ENCODE measurements at places on chromosomes 13 and 19. TPM values are rescaled to one million over a fixed set of nuclear protein-coding genes. Genes with fewer than 3 reads are reported as not detected.
A peak's percentile ranks its signal among the peaks of the same experiment; 100 is the strongest.

Gene ZMYM5
- total RNA-seq, result 9.6 TPM

Gene CBY2
- total RNA-seq, result not detected

Gene IZUMO4
- 6.1 TPM for total RNA-seq

Gene FRY
- 1.4 TPM for total RNA-seq

Gene TFDP1
- total RNA-seq, result 169 TPM

Gene PSG3
- not detected for total RNA-seq

Gene S1PR5
- 4.4 TPM for total RNA-seq

DNA sequence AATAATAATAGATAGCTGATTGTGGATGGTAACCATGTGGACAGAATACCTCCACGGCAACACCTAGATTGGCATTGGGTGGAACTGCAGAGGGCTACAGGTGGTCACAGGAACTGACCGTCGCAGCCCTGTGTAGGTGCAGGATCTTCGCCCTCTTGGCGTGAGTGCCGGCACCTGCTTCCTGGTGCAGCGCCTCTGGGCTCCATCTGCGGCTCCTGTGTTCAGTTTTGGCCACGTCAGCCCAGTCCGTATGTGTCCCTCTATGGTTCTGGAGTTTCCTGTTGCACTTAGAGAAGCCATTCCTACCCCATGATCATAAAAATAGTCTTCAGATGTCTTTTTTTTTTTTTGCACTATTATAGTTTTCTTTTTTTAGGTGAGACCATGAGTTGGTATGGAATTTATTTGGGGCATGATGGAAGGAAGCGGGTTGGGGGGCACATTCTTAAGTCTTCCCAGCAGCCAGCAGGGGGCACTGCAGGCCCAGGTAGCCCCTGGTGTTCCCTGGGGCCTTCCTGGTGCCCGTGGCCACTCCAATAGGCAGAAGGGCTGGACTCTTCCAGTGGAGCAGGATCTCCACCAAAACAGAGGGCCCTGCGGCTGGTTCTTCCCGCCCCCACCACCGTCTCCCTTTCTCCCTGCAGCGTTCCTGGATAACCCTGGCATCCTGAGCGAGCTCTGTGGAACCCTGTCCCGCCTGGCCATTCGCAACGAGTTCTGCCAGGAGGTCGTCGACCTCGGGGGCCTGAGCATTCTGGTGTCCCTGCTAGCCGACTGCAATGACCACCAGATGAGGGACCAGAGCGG, 10.1 kb upstream of the SLC25A42 start:
- peak; percentile 57 for DNase-seq

DNA sequence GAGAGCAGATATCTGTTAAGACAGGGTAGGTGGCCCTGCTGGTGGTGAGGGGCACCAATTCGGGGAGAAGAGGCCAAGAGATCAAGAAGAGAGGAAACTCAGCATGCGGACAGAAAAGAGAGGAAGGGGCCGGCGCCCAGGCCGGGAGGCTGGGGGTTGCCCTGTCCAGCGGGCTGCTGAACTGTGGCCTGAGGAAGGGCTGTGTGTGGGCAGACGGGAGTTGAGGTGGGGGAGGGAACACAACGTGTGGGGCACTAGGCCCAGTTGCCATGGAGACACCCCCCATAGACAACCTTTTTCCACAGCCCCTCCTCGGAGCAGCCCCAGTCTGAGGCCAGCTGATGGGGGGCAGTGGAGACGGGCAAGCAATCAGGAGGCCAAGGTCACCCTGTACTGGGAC, 2.5 kb upstream of the CACNG8 start:
- DNase-seq, result no peak

DNA sequence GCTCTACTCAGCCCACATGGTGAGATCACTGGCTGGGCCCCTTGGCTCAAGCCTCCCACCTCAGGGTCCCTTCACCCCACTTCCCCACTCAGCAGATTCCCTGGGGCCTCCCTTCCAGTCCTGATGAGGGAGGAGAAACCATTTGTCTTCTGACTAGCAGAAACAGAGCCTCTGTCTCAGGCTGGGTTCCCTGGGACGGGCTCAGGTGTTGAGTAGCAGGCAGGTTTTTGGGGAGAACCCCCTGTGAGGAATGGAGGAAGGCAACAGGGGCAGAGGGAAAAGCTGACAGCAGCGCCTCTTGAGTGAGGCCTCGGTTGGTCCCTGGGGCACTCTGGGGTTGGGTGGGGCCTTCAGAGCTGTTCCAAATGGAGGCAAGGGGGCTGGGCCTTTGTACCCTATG, 452.2 kb downstream of the TSHZ3 start:
- DNase-seq, result no peak

- no peak for DNase-seq
Observed at GRCh38 chr13:74641586-74641985, 507.4 kb upstream of the KLF12 start.

DNA sequence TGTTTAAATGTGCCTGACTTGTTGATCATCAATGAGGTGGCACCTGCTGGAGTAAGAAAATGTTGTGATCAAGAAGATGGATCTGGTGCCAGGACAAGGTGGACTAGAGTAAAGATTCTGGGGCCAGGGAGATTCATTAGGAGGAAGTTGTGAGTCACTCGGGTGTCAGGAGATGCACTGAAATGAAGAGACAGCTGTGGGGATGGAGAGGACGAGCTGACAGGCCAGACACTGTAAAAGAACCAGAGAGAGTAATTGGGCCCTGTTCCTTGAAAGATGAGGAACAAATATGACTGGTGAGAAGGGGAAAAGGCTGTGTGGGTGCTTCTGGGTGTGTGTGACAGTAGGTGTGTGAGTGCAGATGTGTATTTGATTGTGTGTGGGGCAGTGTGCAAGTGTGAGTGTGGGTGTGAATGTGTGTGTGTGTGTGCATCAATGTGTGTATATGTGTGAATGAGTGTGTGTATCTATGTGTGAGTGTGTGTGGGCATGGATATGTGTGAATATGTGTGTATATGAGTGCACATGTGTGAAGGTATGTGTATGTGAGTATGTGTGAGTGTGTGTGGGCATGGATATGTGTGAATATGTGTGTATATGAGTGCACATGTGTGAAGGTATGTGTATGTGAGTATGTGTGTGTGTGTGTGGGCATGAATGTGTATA, 260.5 kb downstream of the RFC3 start:
- DNase-seq, result no peak

- no peak for DNase-seq
Observed at GRCh38 chr19:1264801-1265614, 4.1 kb upstream of the CIRBP start.

- no peak for DNase-seq
Observed at GRCh38 chr19:30214651-30215051, 157.5 kb upstream of the ZNF536 start.

DNA sequence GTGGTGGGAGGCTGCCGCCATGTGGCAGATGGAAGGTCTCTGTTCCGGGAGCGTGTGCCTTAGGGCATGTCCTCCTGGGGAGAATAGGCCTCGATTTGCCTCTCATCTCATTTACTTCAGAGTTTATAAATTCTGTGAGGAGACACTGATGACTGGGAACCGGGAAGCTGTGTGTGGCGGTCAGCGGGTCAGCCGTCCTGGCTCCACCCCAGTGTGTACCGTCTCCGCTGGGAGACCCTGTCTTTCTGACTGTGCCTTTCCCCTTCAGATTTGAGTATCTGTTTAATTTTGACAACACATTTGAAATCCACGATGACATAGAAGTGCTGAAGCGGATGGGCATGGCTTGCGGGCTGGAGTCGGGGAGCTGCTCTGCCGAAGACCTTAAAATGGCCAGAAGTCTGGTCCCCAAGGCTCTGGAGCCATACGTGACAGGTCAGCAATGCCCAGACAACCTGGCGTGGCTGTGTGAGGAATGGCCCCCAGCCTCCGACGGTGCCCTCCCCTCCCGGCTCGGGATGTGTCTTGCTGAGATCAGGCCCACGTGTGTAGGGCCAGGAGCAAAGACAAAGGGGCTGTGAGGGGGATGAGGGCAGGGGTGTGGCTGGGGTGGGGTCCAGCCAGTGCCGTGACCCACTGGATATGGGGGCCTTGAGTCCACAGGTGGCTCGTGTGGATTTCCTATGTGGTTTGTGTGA, 21.6 kb downstream of the ATP4B start:
- no peak for DNase-seq

GRCh38 chr13:80010286-80010831, 330.6 kb downstream of the SPRY2 start:
- no peak for DNase-seq

DNA sequence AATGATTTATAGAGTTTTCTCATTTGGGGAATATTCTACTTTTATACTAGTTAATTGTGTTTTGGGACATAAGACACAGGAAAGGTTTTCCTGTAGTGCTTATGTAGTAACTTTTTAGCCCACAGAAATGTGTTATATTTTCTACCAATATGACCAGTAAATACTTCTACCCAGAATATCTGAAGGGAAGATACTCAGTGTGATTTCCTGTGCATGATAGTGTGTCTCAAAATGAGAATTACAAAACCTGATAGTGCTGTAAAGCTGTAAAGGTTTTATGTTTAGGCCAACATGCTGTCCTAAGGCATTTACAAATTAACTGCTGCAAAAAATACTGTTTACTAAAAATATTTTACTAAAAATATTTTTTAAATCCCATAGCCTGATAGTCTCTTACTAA, 126.8 kb downstream of the RXFP2 start:
- DNase-seq, result no peak

DNA sequence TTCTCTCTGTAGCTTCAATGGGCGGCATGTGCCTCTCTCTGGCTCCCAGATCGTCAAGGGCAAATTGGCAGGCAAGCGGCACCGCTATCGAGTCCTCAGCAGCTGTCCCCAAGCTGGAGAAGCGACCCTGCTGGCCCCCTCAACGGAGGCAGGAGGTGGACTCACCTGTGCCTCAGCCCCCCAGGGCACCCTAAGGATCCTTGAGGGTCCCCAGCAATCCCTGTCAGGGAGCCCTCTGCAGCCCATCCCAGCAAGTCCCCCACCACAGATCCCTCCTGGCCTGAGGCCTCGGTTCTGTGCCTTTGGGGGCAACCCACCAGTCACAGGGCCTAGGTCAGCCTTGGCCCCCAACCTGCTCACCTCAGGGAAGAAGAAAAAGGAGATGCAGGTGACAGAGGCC, 1.7 kb downstream of the POLR1G start:
- no peak for DNase-seq

DNA sequence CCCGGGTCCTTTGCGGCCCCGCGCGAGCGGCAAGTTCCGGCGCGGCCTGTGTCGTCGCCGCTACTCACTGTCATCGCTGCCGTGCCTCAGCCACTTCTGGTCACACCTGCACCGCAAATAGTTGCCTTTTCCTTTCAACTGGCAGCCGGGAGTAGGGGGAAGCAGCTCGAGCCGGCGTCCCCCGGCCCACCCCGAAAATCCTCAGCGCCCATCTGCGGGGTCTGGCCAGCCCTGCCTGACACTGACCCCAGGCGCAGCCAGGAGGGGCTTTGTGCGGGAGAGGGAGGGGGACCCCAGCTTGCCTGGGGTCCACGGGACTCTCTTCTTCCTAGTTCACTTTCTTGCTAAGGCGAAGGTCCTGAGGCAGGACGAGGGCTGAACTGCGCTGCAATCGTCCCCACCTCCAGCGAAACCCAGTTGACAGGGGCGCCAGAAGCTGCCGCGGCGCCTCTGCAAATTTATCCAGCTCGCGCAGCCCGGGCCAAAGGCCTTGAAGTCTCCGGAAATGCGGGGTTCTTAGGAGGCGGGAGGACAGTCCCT, 1.7 kb downstream of the PDX1 start:
- DNase-seq, result no peak

DNA sequence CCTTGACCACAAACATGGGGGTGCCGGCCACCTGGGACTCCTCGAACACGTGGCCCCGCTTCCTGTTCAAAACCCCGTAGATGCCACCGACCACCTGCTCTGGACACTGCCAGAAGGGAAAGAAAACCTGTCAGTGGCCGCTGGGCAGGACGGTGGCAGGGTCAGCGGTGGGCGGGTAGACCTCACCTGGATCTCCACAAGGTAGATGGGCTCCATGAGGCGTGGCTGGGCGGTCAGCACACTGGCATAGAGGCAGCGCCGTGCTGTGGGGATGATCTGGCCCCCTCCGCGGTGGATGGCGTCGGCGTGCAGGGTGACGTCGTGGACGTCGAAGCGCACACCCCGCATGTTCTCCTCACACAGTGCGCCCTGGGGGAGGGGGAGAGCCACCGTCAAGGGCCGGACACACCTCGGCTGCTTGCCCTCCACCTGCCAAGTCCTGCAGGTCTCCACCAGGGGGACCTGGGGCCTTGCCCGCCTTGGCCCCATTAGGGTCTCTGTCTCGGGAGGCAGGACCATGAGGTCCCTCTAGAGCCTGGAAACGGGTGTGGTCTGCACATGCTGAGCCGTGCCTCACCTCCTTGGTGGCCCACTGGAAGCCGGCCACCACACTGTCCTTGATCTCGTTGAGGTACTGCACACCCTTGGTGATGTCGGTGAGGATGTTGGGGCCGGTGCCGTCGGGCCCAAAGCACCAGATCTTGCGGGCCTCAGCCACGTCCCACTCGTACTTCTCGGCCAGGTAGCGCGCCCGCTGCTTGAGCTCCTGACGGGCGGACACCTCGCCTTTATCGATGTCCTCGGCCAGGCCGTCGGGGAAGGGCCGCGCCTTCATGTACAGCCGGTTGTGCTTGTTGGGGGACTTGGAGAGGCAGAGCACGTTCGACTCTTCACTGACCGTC, 6.6 kb upstream of the DAPK3 start:
- no peak for DNase-seq

DNA sequence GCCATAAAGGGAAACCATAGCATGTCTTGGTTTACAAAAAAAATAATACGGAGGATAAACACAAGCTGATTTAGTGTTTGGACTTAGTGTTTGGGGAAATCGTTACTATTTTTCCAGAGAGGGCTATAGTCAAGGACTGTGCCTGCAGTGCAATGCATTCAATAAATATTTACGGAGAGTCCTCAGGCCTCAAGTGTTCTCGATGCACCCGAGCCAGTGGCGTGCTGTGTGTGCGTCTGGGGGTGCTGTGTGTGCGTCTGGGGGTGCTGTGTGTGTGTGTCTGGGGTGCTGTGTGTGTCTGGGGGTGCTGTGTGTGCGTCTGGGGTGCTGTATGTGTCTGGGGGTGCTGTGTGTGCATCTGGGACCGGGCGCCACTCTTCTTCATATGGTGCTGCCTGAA, 71.7 kb upstream of the GTF3A start:
- no peak for DNase-seq

- no peak for DNase-seq
Observed at GRCh38 chr13:26663791-26664190, 96.8 kb downstream of the GPR12 start.
